ENCODE measurements at places on chromosomes 4 and X.

DNA sequence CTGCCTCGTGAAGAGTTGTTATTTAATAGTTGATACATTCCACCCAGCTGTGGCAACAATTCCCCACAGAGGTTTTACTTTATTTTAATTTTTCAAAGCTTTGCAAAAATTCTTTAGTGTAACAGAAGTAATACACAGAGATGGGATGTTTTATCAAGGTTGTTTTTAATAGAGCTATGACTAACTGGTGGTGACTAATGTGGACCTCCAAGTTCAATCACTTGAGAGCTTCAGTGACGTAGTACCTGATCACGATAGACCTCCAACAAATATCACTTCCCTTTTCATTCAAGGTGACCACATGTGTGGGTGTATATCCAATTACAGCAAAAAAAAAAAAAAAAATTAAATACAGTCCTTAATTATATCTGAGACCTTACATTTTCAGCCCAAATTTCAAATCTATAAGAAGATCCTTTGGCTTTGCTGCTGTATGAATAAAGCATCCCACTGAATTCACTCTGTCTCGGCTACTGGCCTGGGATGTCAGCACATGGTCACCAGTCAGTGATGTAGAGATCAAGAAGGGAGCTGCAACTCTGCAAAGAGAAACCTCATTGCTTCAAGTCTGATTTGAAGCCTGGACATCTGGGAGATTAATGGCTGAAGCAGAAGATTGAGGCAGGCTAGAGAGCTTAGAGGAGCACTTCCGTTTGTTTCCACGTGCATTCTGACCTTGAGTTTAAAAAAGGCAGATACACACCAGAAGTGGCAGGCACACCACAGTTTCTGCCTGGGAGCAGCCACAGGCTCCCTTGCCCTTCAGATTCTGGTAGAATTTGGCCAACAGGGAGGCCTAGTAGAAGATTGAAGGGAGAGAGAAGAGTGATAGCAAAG, 345.9 kb upstream of the NOCT start:
- DNase-seq: no peak

DNA sequence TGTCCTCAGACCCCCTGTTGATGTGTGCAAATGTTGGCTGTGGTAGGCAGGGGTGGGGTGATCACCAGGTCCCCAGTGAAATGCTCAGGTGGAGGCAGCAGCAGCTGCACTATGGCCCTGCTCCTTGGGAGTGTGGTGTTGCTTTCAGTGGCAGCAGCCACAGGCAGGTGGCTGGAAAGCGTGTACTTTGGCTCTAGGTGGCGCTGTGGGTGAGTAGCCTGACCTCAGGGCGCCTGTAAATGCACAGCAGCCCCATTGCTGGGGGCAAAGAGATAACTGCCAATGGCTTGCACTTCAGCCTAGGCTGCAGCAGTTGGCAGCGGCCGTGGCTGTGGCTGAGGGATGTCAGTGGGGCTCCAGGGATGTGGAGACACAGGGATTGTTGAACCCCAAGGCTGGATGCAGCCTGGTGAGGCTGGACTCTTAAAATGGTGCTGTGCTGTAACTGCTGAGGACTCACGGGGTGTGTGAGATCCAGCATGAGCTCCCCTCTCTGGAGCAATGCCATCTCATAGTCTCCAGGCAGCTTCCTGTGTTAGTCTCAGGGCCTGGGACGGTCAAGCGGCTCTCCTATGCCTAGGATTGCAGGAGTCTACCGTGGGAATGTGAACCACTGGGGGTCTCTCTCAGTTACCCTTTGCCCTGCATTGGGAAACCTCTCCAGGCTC, 421.7 kb upstream of the HTR2C start:
- DNase-seq: no peak

DNA sequence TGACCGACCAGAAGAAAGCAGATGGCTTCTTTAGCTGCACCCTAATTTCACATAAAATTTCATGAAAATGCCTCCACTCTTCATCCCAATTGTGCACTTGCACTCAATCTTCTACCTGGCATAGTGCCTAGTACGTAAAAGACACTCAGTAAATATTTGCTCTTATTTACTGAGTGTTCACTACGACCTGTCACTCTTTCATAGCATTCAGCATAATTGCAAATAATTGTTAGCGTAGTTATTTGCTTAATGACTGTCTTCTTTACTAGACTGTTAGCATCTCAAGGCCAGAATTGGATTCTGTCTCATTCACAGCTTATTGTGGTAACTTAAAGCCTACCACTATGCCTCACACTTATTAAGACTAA, 130.2 kb downstream of the ENOX2 start:
- DNase-seq: no peak

DNA sequence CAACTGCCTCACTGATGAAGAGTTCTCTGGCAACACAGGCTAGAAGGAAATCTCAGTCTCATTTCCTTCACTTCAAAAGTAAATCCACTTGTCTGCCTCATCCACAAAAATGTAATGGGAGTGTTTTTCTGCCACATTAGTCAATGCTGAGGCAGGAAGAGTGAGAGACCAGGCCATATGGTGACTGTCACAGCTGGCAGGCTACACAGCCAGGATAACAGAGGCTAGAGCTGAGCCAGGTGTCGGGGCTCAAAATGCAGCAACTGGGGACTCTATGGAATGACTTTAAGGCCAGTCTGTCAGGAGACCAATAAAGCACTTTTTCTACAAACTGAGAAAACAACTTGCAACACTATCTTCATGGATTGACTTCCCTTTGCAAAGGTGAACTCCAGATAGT, 204.2 kb downstream of the GPC3 start:
- DNase-seq: no peak

- no peak for DNase-seq
Measured at GRCh38 chrX:44274096-44274495, 69.4 kb downstream of the EFHC2 start.

- peak; percentile 89 for DNase-seq
Measured at GRCh38 chr4:153249199-153250041, 45.2 kb downstream of the TRIM2 start.

DNA sequence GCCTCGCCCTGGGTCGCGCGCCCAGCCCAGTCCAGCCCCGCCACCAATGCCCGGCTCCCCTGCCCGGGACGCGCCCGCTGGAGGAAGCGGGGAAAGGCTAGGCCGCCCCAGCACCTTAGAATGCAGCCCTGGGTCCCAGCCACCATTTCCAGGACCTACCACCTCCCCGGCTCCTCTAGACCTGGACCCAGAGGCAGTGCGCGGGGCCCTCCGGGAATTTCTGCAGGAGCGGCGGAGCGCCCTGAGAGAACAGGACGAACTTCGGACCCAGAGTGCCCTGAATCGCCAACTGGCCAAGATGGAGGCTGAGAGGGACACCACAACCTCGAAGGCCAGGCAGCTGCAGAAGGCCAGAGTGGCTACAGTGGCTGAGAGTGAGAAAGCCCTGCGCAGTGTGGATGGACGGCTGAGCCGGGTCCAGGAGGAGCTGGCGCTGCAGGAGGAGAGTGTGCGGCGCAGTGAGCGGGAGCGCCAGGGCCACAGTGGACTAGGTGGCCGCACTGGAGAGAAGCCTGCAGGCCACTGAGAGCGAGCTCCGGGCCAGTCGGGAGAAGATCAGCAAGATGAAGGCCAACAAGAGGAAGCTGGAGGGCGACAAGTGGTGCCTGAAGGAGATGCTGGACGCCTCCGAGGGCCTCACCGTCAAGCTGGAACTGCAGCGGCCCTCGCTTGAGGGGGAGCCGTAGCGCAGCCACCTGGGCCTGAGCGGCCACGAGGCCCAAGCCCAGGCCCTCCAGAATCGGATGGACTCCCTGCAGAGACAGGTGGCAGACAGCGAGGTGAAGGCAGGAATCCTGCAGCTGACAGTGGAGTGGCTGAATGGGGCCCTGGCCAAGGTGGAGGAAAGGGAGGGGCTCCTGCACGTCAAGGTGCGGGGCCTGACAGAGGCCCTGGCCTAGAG, 15.5 kb downstream of the SMIM10L2A start:
- no peak for DNase-seq

DNA sequence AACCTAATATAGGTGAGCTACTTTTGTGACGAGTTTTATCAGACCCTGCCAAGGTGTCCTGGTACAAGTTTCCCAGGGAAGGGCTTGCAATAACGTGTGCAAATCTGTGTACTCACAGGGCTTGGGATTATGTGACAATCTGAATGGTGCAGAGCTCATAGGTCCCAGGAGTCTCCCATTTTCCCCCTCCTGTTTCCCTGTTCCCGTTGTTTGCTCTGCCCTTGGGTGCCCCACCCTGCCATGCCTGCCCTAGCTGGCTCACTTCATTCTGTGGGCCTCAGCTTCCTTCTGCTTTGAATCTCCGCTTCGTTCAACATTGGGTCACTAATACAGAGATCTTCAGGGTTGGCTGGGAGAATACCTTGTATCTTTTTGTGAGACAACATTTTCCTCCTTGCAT, 90.3 kb upstream of the HPF1 start:
- no peak for DNase-seq

DNA sequence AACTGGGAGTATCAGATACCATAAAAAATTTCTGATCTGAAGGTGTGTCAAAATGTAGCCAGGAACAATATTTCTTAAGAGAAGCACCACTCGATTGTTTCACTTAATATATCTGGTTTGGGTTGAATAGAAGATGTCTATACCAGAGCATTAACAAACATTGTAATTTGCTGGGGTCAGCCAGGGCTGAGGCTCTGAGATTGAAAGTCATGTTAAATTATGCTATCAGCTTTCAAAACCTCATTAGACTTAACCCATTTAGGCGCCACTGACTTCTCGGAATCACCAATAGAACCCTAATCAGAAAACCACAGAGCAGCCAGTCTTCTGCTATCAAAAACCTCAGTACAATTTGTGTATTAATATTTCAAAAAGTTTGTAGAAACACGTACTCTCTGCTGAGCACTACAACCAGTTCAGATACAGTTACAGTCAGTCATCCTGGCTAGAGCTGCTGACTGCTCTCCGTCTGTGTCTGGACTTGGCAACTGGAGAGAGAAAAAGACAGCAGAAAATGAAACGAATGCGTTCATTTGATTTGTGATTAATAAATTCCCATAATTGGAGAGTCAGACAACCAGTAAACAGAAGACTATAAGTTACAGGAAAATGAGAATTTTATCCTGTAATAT, 848.6 kb upstream of the PABPC4L start:
- DNase-seq: no peak

DNA sequence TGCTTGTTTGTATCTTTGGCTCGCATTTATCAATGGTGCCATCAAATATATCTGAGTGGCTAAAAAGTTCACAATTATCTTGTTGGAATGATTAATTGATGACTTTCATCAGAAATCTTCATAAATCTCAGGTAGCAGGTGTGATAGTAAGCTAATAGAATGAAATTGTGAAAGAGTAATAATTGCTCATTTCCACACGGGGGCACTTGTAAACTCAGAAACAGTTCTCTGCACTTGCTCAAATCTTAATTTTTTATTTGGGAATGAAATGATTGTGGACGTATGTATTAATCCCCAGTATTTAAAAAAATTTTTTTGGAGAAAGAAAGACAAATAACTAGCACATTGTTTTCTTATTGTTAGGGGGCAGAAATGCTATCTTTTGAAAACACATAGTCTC, 132.8 kb downstream of the DTHD1 start:
- no peak for DNase-seq

DNA sequence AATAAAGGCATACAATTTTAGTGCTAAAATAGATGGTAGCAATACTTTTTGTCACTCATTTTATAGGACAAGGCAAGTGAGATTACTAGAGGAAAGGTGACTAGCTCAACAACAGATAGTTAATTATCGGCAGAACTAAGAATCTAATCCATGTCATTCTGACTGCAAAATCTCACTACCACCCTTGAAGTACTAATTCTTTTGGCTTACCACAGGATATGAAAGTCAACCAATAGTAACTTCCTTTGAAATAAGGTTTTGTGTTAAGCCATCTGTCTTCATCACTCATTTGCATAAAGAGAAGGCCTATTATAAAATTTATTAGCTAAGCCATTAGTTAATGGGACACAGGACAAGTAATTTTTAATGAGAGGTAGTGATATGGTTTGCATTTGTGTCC, 25.3 kb upstream of the ZMAT1 start:
- DNase-seq: no peak

DNA sequence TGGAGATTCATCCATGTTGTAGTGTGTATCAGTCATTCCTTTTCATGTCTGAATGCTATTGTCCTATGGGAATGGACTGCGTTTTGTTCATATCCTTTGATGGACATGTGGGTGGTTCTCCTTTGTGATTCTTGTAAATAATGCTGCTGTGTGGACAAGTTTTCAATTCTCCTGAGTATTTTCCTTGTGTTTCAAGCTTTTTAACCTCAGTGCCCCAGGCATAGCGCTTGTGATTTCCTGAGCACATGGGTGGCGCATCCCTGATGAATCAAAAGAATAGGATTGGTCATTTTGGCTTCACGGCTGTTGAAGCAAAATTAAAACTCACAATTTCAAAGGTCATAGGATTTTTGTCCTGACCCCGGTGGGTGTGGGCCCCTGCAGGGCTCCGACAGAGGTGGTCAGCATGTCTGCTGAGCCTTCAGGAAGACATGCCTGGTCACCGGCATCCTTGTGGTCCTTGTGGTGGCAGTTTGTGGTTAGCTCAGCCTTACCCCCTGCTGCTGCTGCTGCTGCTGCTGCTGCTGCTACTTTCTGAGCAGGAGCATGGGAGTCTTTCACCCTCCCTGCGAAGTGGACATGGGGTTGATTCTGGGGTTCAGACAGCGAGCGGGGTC, 30.0 kb downstream of the SHROOM2 start:
- DNase-seq: no peak

GRCh38 chr4:7153711-7154110, 38.6 kb upstream of the SORCS2 start:
- DNase-seq: no peak

- DNase-seq: no peak
Measured at GRCh38 chrX:155874571-155875244, 6.4 kb upstream of the VAMP7 start.

- no peak for DNase-seq
Measured at GRCh38 chrX:47936224-47936939, 67.4 kb downstream of the ZNF182 start.

DNA sequence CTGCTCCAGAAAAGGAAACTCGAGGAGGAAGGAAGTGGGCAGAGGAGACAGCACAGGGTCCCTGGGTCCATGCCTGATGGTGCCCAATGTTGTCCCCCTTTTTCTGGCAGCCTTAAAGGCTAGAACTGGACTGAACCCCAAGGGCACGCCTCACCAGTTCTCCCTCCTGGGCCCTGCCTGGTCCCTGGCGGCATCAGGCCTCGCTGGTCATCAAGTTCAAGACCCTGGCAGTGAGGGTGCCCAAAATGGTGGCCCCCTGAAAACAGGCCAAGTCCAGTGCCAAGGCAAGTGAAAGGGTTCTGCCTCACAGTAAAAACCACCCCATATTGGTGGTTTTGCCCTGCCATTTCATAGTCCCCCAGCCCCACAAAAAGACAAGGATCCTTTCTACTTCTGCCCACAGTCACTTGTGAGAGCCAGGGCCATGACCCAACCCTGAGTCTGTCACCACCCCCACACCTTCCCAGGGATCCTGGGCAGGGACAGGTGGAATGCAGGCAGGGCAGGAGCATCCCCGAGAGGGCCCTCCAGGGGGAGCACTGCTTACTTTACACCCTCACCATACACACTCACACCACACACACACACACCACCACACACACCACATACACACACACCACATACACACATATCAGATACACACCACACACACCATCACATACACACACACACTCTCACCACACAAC, 107.6 kb downstream of the DCTD start:
- peak; percentile 35 for DNase-seq
